ENCODE measurements at places on chromosomes 13 and 19.

DNA sequence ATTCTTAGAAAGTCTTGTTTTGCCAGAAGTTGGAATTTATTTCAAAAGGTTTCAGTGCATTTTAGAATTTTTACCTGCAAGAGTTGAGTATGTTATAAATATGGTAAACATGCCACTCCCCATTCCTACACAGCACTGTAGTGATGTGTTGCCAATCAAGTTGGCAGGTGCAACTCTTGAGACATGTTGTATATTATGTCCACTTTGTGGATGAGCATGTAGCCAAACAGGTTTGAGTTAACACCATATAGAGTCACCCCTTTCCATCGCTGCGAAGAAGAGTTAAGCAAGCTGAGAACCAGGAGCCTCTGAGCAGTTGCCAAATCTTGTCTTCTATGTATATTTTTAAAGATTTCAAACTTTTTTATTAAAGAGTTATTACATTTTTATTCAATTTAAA, 359.8 kb downstream of the LMO7 start:
- DNase-seq = no peak

- no peak for DNase-seq
Measured at GRCh38 chr19:20243629-20244028, 76.6 kb downstream of the ZNF486 start.

GRCh38 chr13:74136084-74136658, 2.0 kb upstream of the KLF12 start:
- peak; percentile 56 for DNase-seq

DNA sequence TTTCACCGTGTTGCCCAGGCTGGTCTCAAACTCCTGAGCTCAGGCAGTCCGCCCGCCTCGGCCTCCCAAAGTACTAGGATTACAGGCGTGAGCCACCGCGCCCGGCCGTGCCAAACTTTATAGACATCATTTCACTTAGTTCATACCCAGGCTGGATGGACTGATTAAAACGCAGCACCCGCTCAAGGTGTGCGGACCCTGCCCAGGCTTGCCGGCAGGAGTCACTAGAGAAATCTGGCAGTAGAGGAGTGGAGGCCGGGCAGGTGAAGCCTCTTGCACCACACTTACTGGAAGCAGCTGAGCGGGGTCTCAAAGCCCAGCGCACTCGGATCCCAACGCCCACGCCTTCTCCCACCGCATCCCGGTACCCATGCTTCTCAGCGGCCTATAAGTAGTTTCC, 11.4 kb downstream of the PTGIR start:
- DNase-seq = no peak

DNA sequence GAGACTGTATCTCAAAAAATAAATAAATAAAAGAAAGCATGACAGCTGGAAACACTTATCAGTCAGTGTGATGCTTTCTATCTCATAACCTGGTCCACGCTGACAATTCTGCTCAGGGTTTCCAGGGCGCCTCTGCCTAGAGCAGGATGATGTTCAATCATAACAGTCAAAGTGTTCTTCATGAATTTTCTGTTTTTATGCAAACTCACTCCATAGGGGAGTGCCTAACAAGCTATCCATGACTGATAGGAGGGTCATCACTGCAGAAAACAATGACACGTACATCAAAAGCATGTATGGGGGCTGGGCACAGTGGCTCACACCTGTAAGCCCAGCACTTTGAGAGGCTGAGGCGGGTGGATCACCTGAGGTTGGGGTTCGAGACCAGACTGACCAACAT, 41.4 kb upstream of the ZNF83 start:
- DNase-seq = no peak

- DNase-seq = no peak
Measured at GRCh38 chr13:74922963-74923362, 559.0 kb downstream of the TBC1D4 start.

DNA sequence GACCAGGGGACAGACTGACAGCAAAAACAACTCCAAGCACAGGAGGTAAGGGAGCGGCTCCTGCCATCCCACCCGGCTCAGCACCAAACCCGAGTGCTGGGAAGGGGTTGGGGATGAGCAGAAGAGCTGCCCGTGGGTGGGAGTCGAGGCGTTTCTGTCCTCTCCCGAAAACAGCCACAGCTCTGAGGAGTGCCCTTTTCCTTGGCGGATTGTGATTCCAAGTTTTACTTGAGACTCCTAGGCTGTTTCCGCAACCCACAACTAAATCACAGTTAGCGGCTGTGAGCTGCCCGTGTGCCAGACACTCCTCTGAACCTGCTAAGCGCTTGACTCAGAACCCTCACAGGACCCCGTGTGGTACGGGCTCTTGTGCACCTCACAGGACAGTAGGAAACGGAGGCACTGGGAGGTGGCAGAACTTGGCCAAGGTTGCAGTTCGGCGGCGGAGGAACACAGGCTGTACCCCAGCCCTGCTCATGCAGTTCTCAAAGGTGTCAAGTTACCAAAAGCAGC, 21.4 kb downstream of the CFAP97D2 start:
- peak; percentile 15 for DNase-seq

GRCh38 chr13:85236413-85236812, 562.8 kb downstream of the SLITRK6 start:
- DNase-seq = no peak

DNA sequence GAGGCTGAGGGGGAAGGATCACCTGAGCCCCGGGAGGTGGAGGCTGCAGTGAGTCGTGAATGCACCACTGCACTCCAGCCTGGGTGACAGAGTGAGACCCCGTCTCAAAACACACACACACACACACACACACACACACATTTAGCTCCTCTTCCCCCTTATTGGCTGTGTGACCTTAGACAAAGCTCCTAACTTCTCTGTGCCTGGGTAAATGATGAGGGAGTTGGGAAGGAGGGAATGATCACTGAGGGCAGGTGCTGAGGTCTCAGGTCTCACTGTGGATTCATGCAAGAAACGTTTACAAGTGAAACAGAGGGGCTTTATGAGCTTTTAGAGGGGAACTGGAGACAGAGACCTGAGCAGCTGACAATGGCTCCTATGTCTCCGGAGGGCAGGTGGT, 16.9 kb upstream of the BCL3 start:
- DNase-seq = no peak

GRCh38 chr13:49638030-49638743, 9.9 kb downstream of the ARL11 start:
- no peak for DNase-seq

DNA sequence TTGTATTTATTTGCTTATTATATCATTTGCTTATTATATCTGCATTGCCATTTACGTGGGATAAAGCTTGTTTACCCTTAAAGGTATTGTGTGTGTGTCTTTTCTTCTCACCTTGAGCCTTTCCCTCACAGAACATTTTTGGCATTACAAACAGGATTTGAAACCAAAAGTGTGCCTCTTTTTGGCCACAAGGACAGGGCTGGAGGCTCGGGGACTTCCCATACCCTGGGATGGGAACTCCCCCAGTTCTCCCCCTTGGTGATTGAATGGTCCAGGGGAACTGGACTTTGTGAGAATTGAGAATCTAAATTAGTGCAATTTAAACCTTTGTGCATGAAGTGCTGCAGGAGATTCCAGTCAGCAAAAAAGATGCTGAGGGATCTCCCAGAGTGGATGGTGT, 2.4 kb upstream of the ZNF506 start:
- no peak for DNase-seq

DNA sequence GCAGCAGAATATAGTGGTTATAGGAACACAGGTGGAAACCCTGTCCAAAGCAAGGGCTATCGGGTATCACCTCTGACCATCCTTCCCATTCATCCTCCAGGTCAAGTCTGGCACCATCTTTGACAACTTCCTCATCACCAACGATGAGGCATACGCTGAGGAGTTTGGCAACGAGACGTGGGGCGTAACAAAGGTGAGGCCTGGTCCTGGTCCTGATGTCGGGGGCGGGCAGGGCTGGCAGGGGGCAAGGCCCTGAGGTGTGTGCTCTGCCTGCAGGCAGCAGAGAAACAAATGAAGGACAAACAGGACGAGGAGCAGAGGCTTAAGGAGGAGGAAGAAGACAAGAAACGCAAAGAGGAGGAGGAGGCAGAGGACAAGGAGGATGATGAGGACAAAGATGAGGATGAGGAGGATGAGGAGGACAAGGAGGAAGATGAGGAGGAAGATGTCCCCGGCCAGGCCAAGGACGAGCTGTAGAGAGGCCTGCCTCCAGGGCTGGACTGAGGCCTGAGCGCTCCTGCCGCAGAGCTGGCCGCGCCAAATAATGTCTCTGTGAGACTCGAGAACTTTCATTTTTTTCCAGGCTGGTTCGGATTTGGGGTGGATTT, 2.1 kb upstream of the RAD23A start:
- DNase-seq = no peak

DNA sequence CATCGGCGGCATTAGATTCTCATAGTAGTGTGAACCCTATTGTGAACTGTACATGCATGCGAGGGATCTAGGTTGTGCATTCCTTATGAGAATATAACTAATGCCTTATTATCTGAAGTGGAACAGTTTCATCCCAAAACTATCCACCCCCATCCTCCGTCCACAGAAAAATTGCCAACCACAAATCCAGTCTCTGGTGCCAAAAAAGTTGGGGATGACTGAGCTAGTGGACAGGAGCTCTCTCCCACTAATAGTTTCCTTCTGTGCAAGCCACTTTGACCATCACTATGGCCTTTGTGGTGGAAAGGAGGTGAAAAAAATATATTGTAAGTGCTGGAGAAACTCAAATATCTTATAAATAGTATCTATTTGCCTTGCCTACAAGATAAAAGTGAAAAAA, 857.8 kb downstream of the DIAPH3 start:
- DNase-seq = no peak
